ENCODE measurements at places on chromosomes 16 and 17.

DNA sequence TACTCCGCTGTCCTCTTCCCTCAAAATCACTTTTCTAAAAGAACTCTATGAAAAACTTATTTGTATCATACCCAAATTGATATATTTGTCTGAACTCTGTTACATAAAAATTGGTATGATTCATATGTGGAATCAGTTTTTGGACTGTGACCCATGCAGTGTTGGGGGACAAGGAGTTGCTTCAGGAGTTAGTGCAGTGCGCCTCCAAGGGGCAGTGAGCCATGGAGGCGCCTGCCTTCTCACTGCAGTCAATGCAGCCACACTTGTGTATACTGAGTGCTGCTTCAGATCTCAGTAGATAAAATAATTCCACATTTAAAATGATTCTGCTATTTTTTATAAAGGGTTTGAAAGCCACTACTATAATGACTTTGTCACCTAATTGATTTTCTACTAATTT, 32.5 kb downstream of the DGKE start:
- DNase-seq: no peak

- DNase-seq: no peak
These were observed 111.8 kb upstream of the NUDT7 start for GRCh38 chr16:77610496-77610895.

GRCh38 chr17:5941258-5941657, 128.9 kb upstream of the WSCD1 start:
- DNase-seq: no peak

DNA sequence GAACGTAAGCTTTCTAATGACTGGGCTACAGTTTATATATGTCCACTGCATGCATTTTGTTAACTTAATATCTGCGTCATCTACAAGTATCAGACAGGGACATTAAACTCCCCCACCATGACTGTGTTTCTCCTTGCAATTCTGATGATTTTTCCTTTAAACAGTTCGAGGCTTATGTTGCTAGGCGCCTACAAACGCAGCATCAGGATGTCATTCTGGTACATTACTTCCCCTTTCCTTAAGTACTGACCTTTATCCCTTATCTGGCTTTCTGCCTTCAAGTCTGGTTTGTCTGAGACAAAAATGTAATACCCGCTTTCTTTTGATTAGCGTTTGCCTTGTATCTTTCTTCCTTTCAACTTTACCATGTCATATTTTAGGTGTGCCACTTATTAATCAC, 362.4 kb downstream of the SLC39A11 start:
- no peak for DNase-seq

Measured in stimulated activated CD4-positive, alpha-beta T cell treated with anti-CD3 and anti-CD28 coated beads, Interleukin-1b, Interleukin-23, amount 100 ng/mL, for 24 hours (primary cell).